Endothelial cell (in vitro differentiated cells): ENCODE measurements at places on chromosomes 2 and 18.

- H3K27ac ChIP-seq = peak overlapping the region; percentile 74
- no peak overlapping the region for H3K4me3 ChIP-seq
- H3K27me3 ChIP-seq = no peaks in the 10 kb centered on the region
- DNase-seq = no peak
- no peaks in the 10 kb centered on the region for H3K36me3 ChIP-seq
- H3K4me1 ChIP-seq = peaks cover 52% of the 10 kb centered on the region
Measured at GRCh38 chr2:205931388-205931787, 154.6 kb downstream of the INO80D start.

DNA sequence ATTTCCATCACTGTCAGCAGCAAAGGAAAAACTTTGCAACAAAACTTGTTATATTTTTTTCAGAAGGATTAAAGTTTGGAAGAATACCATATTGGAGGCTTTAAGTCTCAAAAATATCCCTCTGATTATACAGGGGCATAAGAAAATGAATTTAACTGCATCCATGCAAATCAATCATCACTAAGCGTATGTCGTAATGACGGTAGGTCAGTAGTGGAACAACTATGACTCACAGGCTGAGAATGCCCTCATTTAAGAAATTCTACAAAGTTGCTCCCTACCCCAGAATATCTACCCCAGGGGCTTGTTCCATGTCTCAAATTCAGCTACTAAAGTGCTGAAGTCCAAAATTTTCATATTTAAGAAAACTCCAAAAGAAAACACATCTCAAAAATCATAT, 12.5 kb upstream of the NAB1 start:
- no peaks in the 10 kb centered on the region for H3K36me3 ChIP-seq
- no peak overlapping the region for H3K27ac ChIP-seq
- peaks cover 7% of the 10 kb centered on the region for H3K4me1 ChIP-seq
- no peak for DNase-seq
- H3K4me3 ChIP-seq = no peak overlapping the region

DNA sequence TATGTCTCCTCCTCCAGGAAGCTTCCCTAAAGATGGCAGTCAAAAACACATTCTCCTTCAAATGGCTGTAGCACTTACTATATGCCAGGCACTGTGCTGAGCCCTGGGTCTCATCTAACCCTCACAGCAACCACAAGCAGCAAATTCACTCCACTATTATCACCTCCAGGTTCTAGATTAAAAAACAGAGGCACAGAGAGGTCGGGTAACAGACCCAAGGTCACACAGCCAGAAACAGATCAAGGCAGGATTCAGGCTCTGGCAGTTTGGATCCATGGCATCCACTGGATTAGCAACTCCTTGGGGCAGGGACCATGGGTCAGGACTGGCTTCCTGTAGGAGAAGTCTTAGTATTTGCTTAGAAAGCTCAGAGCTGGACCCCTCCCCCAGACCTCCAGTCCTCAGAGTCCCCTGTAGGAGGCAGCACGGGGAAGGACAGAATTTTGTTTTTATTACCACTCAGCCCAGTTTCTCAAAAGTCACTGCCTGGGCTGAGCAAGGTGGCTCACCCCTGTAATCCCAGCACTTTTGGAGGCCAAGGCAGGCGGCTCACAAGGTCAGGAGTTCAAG, 34.4 kb downstream of the ZFP36L2 start:
- H3K27me3 ChIP-seq = peaks cover 11% of the 10 kb centered on the region
- H3K27ac ChIP-seq = no peak overlapping the region
- no peak overlapping the region for H3K4me3 ChIP-seq
- H3K36me3 ChIP-seq = no peaks in the 10 kb centered on the region
- H3K4me1 ChIP-seq = peaks cover 2% of the 10 kb centered on the region

- H3K36me3 ChIP-seq = peaks cover 18% of the 10 kb centered on the region
- peaks cover 4% of the 10 kb centered on the region for H3K27me3 ChIP-seq
- no peak overlapping the region for H3K4me3 ChIP-seq
- DNase-seq = no peak
Measured at GRCh38 chr2:148909114-148909513, 34.1 kb downstream of the KIF5C start.

DNA sequence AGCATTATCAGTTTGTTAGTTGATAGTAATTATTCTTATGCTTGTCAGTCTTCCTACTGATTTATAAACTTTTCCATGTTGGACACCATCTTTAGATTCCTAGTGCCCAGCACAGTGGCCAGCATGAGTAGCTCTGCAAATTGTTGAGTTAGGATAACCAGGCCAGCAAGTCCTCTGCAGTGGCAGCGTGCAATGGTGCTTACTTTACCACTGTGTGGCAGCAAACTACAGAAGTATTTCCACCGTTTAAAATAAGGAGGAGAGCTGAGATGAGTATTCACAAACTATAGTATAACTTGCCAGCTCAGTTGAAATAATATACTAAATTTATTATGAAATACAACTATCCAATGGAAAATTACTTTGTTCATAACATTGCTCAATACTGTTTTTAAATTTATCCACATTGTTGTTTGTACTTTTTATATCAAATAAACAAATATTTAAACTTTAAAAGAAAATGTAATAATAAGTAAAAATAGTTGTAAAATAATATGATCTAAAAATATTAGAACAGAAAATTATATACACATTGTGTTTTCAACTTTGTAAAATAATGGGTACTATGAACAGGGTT, 9.3 kb upstream of the THADA start:
- no peak overlapping the region for H3K4me3 ChIP-seq
- H3K36me3 ChIP-seq = no peaks in the 10 kb centered on the region
- no peaks in the 10 kb centered on the region for H3K4me1 ChIP-seq
- no peak overlapping the region for H3K27ac ChIP-seq
- peaks cover 2% of the 10 kb centered on the region for H3K27me3 ChIP-seq
- DNase-seq = peak; percentile 19

GRCh38 chr18:58805467-58806187, 59.0 kb upstream of the ZNF532 start:
- H3K4me1 ChIP-seq = no peaks in the 10 kb centered on the region
- no peaks in the 10 kb centered on the region for H3K36me3 ChIP-seq
- H3K27ac ChIP-seq = no peak overlapping the region
- DNase-seq = no peak

DNA sequence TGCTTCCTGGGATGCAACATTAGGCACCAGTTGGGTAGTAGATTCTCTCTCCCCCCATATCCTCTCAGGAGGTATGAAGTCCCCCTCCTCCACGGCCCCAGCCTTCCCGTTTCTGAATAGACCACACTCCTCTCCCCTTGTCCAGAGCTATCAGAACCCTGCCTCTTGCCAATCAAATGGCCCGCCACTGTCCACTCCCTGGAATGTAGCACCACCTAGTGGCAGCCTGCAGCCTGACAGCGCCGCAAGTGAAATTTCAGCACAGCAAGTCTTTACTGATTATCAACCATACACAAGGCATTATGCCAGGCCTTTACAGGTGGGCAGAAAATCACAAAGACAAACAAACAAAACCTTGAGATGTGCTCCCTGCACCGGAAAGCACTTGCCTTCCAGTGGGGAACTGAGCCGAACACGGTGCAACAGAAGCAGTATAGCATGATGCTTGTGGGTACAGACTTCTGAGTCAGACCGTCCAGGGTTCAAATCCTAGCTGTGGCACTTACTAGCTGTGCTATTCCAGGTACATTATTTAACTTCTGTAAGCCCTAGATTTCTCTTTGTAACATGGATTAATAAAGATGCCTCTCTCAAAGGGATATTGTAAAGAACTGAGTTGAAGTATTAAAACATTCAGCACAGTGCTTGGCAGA, 174.0 kb downstream of the SMAD2 start:
- no peaks in the 10 kb centered on the region for H3K4me1 ChIP-seq
- no peak overlapping the region for H3K27ac ChIP-seq
- peaks cover 6% of the 10 kb centered on the region for H3K27me3 ChIP-seq
- H3K4me3 ChIP-seq = no peak overlapping the region
- DNase-seq = peak; percentile 84

DNA sequence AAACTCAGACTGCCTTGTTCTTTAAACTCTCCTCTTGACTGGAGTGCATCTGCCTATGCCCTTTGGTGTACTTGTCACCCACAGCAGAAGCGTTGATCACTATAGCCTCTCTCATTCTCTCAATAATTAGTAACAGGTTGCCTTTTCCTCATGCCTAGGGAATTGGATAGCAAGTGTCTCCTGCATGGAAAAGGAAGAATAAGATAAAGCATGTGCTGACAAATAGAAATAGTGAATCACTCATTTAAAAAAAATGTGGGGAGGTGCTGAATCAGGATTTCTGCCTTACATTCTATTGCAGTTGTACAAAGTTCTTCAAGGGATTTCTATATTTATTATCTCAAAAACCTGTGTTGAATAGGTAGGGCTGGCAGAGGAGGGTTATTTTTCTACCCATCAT, 323.0 kb downstream of the TXNL1 start:
- no peak overlapping the region for H3K4me3 ChIP-seq
- H3K36me3 ChIP-seq = no peaks in the 10 kb centered on the region
- H3K4me1 ChIP-seq = peaks cover 8% of the 10 kb centered on the region
- H3K27me3 ChIP-seq = no peaks in the 10 kb centered on the region
- no peak overlapping the region for H3K27ac ChIP-seq

DNA sequence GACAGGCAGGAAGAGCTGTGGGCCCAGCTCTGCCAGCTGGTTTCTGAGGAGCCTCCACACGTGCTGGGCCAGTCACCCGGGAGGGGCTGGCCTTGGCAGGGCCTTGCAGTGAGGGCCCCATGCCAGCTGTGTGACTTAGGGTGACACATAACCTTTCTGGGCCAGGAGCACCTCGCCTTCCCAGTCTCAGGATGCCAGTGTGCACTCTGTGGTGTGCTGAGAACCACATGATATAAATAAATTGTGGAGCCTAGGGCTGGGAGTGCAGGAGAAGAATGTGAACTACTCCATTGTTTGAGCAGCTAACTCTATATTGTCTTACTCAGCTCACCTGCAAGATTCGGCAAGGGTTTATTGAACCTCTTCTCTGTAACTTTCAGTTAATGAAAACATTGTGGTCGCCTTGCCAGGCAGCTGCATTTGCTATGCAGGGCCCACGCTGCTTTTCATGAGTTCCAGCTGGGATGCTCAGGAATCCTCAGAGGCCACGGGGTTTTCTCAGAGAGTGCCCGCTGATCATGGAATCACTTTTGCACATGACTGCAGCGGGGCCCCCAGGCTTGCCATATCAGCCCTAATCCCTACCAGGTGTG, 222.3 kb downstream of the SH3RF3 start:
- no peaks in the 10 kb centered on the region for H3K36me3 ChIP-seq
- H3K27ac ChIP-seq = no peak overlapping the region
- no peak overlapping the region for H3K4me3 ChIP-seq
- H3K4me1 ChIP-seq = peaks cover 22% of the 10 kb centered on the region
- DNase-seq = no peak

DNA sequence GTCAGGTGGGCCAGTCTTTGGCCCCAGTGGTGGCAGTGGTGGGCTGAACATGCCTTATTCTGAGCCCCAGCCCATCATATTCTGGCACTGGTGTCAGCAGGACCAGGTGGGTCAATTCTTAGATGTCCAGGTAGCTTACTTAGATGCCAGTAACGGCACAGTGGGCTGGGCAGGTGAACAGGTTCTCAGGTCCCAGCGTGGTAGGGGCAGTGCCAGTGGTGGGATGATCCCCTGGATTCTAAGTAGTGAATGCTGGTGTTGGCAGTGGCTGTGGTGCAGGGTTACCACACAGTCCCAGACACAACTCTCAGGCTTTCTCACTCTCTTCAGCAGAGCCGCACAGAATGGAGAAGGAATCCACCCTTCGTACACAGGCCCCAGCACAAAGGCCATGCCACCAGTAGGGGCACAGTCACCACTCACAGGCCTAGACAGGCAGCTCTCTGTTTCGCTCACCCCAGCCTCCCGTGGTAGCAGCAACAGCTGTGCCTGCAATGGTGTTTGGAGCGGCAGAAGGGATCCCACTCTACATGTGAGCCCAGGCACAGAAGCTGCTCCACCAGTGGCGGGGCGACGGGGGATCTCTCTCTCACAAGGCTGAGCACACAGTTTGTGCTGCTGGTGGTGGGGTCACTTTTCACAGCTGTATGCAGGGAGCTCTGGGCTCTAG, 97.3 kb downstream of the ANKRD12 start:
- peaks cover 28% of the 10 kb centered on the region for H3K4me1 ChIP-seq
- H3K27ac ChIP-seq = peak overlapping the region; percentile 11
- H3K27me3 ChIP-seq = peaks cover 2% of the 10 kb centered on the region
- H3K4me3 ChIP-seq = peak overlapping the region; percentile 4

DNA sequence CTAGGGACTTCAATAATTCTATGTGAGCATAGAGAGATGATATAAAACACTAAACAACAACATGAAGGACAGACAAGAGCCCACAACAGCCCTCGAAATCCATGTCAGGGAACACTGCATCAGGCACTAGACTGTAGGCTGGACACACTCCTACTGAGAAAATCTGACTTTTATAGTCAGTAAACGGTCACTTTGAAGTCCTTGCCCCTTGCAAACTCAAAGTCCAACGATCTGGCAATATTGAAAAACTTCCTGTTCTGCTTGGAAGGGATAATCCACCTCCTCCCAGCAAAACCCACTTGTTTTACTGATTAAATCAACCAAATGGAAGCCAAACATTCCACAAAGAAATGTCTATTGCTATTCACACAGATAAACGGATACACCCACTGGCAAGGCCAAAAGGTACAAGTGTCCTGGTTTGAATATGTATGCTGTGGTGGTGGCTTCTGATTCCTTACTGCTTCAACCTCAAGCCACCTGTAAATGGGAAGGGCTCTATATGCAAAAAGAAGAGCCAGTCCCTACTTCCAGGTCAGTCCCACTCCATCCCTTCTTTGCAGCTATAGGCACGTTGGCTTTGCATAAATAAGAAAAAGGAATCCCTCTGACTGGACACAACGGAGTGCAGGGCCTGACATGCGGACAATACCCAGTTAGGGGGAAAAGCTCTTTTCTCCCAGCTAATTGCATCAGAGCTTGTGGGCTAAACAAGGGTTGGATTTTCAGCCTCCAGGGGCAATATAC, 56.6 kb downstream of the STK39 start:
- H3K4me1 ChIP-seq = peaks cover 14% of the 10 kb centered on the region
- no peaks in the 10 kb centered on the region for H3K36me3 ChIP-seq
- no peak overlapping the region for H3K27ac ChIP-seq
- no peak overlapping the region for H3K4me3 ChIP-seq

DNA sequence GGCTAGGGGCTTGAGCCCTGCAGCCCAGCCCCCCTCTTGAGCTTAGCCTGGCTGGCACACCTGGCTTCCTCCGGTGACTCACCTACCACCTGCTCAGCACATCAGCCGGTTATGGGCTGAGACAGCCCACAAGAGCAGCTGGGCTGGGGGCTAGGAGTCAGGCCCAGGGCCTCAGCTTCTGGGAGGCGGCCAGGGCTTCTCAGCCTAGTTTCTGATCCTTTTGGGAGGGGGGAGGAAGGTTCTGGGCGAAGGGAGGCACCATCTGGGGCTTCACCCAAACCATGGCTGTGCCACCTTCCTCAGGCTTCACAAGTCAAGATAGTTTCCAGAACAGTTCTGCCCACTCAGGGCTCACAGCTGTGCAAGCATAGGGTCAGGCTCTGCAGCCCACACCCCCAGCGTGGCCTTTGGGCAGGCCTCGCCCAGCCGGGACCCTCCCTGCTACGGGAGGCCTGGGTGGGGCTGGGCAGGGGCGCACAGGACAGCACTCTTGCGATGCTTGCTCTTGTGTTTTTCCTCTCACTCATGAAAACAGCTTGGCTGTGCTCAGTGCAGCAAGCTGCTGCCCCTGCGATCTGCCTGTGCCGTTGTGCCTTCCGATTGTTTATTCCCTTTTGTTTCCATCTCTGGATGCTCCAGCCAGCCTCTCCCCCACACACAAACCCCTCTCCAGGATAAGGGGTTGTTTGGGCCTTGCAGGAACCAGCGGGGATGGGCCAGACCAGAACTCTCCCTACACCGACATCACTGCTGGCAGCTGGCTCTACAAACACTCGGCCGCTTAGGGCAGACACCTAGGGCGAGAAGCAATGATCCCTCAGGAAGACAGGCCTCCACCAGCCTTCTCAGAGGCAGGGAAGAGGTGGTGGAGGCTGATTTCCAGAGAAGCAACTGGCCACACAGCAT, 26.1 kb upstream of the SEMA4C start:
- H3K4me1 ChIP-seq = peaks cover 37% of the 10 kb centered on the region
- H3K27ac ChIP-seq = no peak overlapping the region
- no peak for DNase-seq
- no peaks in the 10 kb centered on the region for H3K36me3 ChIP-seq
- peaks cover 19% of the 10 kb centered on the region for H3K27me3 ChIP-seq
- no peak overlapping the region for H3K4me3 ChIP-seq
